Tongue (tissue), 3 donors: ENCODE measurements at places on chromosomes 11 and 22. TPM values are rescaled to one million over a fixed set of nuclear protein-coding genes. Genes with fewer than 3 reads are reported as not detected.

- peak; percentile 55 for DNase-seq
Measured at GRCh38 chr11:47348859-47349258, 3.6 kb downstream of the MYBPC3 start.

- DNase-seq: no peak
Measured at GRCh38 chr22:34038801-34039555, 118.7 kb upstream of the LARGE1 start.

The CCDC88B gene
- 6.4 TPM for total RNA-seq

DNA sequence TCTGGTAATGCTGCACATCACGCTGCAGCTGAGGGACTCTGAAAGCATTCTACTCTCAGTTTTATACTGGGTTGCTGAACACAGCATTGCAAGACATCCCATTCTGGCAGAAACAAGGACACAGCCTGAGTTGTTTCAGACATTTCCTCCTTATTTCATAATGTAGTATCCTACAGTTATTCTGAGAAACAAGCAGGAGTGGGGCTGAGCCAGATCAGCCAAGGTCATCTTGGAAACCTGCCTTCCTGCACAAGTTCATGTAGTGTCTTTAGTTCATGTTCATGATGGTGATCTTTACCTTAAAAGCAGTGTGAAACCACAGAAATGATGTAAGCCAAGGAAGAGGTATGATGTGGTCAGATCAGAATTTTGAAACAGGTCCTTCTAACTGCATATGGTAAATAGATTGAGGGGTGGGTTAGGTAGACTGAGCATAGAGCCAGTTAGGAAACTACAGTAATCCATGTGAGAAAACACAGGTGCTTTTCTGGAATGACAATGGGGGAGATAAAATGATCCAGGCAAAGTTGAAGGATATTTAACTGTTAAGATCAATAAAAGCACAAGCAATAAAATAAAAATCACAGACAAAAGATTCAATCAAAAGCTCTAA lies 1686.8 kb downstream of the LRRC4C start:
- no peak for DNase-seq

The TMEM179B gene
- 19.5 TPM for total RNA-seq

DNA sequence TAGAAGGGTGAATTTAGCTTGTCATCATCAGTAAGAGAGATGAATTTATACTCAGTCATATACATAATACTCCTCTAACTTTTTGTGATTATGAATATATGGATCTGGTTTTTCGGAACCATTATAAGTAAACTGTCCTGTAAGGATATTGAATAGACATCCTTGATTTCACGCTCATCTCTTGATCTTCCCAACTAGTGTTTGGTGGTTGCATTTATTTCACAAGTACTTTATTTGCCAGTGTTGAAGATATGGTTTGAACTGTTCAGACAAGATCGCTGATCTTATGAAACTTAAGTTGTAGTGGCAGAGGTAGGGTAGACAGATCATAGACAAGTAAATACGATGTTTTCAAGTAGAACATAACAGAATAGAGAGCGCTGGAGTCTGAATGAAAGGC lies 3.0 kb downstream of the FBXO7 start:
- DNase-seq: no peak

- DNase-seq: peak; percentile 93
Measured at GRCh38 chr22:29306835-29307595, 565 bp downstream of the GAS2L1 start.

- peak; percentile 85 for DNase-seq
Measured at GRCh38 chr11:126408901-126409619, 53.6 kb downstream of the ST3GAL4 start.

The TRIM51 gene
- total RNA-seq: not detected

GRCh38 chr11:73269459-73270015 lies 2.6 kb upstream of the P2RY6 start:
- peak; percentile 49 for DNase-seq

DNA sequence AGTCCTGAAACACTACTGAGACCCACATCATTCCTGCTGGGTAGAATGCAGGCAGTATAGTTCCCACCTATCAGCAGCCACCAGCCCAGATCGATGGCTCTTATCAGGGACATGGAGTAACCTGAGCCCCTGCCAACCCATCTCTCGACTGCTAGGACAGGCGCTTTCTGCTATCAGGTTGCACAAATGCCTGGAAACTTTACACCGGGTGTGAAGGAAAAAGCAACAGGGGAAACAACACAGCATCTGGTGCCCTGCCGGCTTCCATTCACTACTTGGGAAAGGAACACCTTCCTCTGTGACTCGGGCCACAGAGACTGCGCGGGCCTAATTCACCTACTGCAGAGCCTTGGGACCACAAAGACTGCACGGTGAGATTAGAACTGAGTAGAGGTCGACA lies 18.5 kb downstream of the RBFOX2 start:
- peak; percentile 45 for DNase-seq

The CLDN5 gene
- 147 TPM for total RNA-seq

GRCh38 chr11:46210133-46210636 lies 67.3 kb upstream of the CREB3L1 start:
- no peak for DNase-seq

- DNase-seq: no peak
Measured at GRCh38 chr22:45131749-45132148, 32.0 kb upstream of the NUP50 start.

The THAP7 gene
- 27.7 TPM for total RNA-seq

DNA sequence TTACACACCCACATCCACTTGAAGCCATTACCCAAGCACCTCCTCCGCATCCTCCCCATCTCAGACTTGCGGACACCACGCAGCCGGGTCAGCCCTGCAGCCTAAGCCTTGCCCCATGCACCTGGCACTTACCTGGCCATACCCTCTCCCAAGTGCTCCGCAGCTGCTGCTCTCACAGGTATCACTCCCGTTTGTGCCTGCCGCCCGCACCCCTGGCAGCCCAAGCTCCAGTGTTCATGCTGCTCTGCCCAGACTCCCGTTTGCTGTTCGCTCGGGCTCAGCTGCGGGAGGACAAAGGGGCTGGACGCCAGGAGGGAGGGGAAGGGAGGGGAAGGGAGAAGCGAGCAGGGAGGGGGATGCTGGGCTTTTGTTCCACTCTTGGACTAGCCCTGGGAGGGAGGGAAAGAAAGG lies at the start of gene KLHL35:
TSS of gene KLHL35 (minus strand) at position 293 of the 411 bp plus-strand sequence. CDS start 2,574 bp downstream, outside the sequence.
- DNase-seq: no peak

DNA sequence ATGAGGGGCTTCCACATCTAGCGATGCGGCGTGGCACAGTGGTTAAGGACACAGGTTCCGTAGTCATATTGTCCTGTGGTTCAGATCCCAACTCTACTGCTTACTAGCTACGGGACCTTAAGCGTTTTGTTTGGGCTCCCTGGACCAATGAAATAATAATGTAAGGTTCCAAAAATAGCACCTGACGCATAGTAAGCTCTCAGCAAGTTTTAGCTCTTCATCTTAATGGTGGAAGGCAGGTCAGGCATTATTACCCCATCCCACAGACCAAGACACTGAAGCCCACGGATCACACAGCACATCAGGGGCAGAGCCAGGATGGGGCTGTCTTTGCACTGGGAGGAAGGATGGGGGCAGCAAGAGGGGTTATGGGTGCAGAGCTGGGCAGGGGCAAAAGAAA lies 13.0 kb downstream of the DNAJB13 start:
- DNase-seq: no peak

DNA sequence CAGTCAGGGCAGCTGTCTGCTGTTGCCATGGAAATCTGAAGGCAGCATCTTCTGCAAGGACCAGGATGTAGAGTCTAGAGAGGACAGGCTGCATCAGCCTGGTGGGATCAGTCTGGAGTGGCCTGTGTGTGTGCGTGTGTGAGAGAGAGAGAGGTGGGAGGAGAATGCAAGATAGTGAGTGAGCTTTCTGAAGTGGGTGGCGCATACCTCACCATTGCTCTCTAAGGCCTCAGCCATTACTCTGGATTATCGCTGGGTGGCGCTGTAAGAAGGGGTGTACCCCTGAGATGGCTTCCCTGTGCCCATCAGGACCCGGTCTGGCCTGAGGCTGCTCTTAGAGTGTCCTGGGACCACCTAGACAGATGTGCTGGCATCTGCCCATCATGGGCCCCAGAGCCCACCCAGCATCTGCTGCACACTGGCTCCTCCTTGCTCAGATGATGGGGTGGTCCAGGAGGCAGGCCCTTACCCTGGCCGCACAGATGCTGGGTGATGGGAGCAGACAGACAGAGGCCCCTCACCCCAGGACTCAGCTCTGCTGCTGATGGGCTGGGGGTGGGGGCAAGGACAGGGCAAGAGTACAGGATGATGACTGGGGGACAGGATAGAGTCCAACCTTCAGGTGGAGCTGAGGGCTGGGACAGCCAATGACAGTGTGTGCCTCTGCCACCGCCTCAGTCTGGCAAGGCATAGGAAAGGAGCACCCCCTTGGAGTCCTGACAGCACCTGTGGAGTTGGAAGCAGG lies 25.7 kb upstream of the TUB start:
- DNase-seq: no peak

DNA sequence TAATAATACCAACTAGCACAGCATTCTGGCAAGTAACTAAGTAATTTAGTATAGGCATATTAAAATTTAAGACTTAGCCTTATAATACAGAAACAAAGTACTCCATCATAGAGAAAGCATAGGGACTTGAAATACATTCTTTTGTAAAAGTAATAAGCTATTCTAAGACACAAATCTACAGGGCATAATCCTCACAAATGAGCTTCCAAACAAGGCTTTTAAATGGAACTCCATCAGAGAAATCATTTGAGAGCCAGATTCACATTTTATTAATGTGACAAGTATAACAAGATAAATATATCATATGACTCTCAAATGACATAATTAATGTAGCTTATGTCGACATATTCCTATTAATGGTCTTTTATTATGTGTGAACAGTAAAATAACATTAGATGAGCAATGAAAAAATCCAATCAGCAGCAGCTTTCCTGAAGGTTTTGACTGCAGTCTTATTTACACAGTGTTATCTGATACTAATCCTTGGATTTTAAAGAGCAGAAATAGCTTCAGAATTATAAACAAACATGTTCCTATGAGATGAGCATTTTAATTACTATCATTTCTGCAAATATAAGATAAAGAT lies 241.4 kb downstream of the TTC28 start:
- no peak for DNase-seq

DNA sequence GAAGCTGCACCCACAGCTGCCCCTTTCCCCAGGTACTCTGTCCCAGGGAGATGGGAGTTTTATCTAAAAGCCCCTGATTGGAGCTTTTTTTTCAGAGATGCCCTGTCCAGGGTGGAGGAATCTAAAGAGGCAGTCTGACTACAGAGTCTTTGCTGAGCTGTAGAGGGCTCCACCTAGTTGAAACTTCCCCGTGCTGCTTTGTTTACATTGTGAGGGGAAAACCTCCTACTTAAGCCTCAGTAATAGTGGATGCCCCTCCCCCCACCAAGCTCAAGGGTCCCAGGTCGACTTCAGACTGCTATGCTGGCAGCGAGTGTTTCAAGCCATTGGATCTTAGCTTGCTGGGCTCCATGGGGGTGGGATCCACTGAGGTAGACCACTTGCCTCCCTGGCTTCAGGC lies 470.1 kb upstream of the LARGE1 start:
- no peak for DNase-seq

GRCh38 chr11:66886671-66887221 lies 29.9 kb downstream of the LRFN4 start:
- no peak for DNase-seq

DNA sequence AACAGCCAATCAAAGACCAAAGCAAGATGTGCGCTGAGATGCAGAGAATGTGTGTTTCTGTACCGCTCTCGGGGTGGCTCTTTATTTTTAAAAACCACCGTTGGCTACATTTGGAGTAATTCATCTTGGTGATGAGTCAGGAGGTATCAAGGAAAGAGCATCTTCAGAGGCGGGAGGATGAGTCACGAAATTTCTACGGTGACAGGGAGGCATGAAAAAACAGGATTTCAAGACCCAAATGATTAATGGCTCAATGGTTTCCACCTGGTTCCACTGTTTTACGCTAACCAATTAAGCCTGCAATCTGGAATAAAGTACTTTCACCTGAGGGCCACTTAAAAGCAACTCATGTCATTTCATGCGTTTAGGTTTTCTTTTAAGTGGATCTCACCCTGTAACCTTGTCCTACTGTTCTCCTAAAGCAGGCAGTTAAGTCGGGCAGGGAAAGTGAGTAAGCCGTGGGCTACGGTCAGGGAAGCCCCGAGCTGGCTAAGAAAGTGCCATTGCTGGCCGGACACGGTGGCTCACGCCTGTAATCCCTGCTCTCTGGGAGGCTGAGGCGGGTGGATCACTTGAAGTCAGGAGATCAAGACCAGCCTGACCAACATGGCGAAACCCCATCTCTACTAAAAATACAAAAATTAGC lies 74.6 kb downstream of the CELSR1 start:
- no peak for DNase-seq

- DNase-seq: no peak
Measured at GRCh38 chr11:59285716-59286260, 72.9 kb upstream of the OR5AN1 start.

- no peak for DNase-seq
Measured at GRCh38 chr22:39995393-39996252, 869 bp downstream of the FAM83F start.

The OR4C13 gene
- not detected for total RNA-seq

DNA sequence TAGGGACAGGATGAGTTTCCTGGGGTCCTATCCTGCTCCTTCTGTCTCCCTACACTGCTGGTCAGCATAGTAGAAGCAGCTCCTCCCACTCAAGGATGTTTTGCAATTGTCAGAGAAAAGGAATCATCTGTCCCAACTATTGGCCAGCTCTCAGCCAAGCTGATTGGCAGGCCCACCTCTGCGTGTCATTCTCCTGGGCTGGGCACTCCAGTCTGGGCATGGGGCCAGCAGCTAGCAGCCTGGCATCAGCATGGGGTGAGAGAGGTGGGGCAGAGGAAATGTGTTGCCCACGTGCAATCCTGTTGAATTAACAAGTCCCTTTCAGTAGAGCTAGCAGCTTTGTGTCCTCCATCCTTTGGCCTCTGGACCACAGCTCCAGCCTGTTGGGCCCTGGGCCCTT lies 14.1 kb downstream of the ANKK1 start:
- peak; percentile 77 for DNase-seq
